Stimulated activated CD4-positive, alpha-beta T cell treated with anti-CD3 and anti-CD28 coated beads, Interleukin-1b, Interleukin-23, amount 100 ng/mL, for 1 hour (primary cell): ENCODE measurements at places on chromosomes 1 and 21.

DNA sequence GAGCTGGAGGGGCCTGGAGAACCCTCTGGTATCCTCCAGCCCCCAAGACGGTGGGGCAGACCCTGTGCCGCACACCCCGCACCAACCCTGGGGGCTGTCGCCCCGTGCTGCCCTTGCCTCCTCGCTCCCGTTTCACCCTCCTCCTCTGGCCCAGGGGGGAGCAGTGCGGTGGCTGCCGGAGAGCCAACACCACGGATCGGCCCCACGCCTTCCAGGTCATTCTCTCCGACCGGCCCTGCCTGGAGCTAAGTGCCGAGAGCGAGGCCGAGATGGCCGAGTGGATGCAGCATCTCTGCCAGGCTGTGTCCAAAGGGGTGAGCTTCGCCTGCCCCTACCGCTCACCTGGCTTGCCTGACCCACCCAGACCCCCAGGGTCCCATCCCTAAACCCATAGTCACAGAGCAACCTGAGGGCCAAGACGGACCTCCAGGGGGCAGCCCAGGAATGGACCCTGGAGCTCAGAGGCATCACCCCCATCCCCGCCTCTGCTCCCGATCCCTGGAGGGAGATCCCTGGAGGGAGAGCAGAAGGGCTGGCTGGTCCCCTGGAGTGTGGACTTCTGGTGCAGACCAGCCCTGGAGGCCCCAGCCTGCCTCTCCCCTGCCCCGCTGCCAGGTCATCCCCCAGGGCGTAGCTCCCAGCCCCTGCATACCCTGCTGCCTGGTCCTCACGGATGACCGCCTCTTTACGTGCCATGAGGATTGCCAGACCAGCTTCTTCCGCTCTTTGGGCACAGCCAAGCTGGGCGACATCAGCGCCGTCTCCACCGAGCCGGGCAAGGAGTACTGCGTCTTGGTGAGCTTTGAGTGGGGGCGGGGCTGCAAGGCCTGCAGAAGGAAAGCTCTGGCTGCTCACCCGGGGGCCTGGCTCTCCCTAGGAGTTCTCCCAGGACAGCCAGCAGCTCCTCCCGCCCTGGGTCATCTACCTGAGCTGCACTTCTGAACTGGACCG lies 4.0 kb upstream of the SLC25A34 start:
- DNase-seq: no peak

- DNase-seq: no peak
These were observed 7.7 kb upstream of the LMNA start for GRCh38 chr1:156106624-156107488.

DNA sequence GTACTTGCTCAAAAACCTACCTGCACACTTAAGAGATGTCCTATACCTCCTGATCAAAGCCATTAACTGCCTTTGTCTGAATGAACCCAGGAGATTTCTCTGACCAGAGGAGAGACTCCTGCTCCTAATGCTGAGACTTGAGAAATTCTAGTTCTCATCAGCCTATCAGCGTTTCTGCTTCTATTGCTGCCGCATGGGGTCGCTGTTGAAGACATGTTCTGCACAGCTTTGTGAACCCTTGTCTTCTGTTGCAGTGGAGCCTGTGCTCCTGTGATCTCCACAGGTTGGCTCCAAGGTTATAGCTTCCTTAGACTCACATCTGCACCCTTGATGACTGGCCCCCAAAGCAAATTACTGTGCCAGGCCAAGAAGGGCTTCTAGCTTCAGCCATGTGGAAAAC lies 40.2 kb downstream of the EDN2 start:
- no peak for DNase-seq

DNA sequence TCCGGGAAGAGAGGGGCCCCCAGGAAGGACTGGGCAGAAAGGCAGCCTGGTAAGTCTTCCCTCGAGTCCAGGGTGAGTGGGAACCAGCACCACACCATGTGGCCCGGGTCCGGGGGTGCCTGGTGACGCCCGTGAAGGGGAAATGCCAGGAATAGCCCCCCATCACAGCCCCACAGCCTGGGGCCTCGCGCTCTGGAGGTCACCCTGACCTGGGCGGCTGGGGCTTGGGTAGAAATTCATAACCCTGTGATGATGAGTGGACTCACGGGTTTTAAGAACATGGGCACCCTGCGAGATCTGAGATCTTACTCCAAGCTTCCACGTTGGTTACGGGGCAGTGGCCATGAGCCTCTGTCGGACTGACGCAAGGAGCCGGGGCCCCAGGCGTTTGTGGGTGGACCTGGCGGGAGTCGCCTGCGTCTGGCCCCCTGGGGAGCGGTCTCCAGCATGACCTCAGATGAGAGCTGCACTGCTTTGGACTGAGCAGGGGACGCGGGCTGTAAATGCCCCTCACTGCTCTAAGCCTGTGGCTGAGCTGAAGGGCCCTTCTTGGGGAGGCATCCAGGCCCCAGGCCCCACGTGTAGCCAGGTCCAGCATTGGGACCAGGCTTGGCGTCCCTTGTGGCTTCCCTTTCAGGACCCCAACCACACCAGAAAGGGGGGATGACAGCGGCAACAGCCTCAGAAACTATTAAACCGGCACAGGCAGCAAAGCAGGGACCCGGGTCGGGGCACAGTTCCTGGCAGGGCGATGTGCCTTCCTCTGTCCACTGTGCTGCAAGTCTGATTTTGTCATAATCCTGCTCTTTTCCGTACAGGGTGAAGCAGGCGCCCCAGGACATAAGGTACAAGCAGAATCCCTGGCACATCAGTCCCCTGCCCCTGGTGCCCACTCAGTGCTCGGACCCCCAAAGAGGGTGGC lies 60.0 kb downstream of the SLC19A1 start:
- DNase-seq: no peak

GRCh38 chr1:33082575-33083108 lies 1.7 kb downstream of the AZIN2 start:
- no peak for DNase-seq

DNA sequence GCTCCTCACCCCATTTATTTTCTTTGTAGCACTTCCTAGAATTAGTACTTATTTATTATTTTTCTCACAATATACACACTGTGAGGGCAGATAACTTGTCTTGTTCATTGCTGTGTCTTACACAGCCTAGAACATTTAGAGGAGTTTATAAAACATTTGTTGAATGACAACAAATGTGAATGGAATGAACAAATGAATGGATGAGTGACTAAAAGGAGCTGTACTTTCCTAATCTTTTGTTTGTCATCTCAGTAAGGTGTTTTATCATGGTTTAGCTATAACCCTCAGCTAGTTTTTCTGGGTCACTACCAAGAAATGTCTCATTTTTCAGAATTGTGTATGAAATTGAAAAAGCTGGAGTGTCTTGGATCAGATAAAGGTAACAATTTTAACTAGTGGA lies 239.3 kb upstream of the KCNK2 start:
- DNase-seq: no peak

DNA sequence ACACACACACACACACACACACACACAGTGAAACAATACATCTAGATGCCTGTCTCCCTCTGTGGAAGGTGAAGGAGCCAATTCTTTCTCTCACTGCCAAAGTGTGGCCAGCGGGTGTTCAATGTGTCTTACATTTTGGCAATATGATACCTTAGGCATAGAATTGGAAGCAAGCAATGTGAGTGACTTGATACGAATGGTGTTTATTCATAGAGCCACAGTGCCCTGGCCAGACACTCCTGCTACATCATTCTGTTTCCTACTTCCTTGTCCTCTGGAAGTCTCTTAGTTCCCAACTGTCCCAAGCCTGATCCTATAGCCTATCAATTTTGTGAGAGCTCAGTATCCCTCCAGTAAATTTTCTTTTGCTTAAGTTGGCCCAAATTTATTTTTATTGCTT lies 170.0 kb upstream of the L1TD1 start:
- DNase-seq: no peak

DNA sequence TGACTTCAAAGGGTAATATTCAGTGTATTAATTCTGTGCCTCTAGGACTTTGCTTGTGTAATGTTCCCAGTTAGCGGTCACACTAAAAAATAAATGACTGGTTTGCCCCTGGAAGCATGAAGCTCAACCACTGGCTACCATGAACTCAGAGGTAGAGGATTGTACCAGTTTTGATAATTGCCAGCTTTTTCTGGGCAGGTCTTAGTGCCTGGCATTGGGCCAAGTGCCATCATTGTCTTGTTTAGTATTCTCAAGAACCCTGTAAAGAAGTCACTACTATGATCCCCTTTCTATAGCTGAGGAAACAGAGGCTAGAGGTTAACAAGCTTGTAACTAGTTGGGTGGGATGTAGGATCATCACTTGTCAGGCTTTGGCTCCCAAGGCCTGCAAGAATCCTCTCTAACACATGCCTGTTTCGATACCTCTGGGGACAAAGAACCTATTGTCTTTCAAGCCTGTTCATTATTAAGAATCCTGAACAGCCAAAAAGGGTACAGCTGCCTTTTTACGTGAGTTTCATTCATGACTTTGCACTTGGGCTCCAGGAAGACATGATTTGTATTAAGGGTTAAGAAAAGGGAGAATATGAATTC lies 121.9 kb upstream of the JUN start:
- no peak for DNase-seq

DNA sequence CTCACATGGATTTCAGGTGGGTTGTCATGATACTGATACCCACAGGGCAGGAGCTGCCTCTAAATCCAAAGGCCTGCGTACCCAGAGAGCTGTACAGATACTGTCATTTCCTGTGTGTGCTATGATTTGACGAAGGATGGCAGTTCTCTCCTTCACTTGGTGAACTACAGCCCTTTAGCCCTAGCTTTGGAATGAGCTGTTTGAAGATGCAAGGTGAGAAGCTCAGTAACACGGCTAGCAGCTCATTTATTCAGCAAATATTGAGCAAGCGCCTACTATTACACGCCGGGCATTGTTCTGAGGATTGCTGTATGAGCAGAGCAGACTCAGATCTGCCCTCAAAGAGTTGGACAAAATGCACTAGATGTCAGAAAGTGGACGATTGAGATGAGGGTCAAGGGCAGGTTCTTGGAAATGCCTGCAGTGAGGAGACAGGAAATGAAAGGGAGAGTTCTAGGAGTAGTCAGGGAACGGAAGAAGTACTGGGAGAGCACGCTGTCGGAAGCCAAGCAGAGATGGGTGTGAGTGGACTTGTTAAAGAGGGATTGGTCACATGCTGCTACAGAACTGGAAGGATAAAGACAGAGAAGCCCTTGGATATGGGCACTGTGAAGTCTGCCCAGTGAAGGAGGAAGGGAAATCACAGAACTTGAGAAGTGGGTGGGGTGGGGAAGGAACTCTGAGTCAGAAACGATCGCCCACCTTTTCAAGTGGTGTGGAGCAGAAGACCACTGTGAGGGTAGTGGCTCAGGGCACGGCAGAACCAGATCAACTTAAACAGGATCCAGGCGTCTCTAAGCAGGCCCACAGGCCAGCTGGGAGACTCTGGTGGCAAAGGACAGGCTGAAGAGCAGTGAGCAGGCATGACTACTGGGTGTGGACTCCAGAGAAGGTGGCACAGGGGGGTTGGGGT lies 7.1 kb downstream of the PTGFRN start:
- DNase-seq: no peak

DNA sequence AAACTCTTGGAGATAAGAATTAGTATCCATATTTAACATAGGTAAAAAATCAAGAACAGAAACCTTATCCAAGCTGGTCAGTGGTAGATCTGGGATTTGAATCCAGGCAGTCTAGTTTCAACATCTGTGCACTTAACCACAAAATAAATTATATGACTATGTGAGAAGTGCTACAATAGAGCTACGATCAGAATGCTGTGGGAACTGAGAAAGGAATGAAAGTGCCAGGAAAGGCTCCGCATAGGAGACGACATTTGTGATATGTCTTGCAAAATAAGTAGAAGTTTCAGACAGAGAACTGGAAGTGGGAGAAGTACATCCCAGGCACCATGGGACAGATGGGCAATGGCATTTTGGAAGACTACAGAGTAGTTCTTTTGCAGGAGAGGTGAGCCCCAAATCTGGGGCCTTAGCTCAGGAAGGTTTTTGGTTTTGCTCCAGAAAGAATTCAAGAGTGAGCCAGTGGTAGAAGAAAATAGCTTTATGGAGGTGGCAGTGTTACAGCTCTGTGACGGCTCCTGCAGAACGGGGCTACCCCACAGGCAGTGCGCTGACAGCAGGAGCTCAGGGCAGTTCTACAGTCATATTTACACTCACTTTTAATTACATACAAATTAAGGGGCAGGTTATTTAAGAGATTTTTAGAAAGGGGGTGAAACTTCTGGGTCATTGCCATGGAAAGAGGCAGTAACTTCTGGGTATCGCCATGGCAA lies 25.5 kb upstream of the GJA5 start:
- DNase-seq: no peak

- DNase-seq: no peak
These were observed 295.7 kb downstream of the SETD4 start for GRCh38 chr21:35764586-35764985.

DNA sequence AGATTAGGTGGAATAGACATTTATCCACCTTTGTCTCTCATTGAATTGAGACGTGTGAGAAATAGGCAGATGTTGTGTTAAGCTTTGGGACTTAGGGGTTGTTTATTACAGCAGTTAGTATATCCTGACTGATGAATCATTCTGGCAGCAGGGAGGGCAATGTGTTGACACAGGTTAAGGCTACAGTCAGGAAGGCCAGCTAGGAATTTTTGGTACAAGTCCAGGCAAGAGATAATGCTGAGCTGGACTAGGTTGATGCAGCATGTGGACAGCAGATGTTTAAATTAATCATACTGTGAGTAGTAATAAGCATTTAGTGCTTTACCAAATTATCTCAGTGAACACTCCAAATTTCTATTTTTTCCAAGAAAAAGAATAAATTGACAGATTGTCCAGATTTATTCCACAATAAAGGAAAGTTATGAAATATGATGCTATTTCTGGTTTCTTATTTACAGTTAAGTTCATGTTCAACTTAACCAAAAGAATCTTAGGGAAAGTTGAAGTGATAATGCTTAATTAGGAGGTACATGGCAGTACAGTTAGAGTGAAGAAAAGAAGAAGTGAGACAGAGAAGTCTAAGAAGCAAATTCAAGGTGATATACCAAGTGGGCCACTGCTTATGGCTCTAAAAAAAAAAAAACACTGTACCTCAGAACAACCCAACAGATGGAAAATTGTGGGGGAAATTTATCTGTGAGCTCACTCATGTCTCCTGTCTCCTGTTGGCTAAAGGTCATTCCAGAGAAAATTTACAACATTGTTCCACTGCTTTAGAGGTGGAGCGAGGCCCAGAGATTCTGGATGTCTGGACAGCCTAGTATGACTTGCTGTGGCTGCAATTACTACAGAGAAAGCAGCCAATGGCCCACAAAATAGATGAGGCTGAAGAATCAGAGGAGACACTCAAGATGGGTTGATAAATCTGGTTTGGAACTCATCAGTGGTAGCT lies 102.7 kb upstream of the C21orf91 start:
- no peak for DNase-seq

GRCh38 chr1:5863238-5863637 lies 129.0 kb downstream of the NPHP4 start:
- no peak for DNase-seq
